HS-27A (cell line): ENCODE measurements at places on chromosomes 3 and 15.

- DNase-seq: peak; percentile 84
These were observed 84.2 kb downstream of the LRRC49 start for GRCh38 chr15:70976851-70977250.

GRCh38 chr3:68560728-68561127, 371.6 kb downstream of the TAFA4 start:
- no peak for DNase-seq

GRCh38 chr15:84400017-84400740, 164.6 kb downstream of the GOLGA6L4 start:
- DNase-seq: no peak

DNA sequence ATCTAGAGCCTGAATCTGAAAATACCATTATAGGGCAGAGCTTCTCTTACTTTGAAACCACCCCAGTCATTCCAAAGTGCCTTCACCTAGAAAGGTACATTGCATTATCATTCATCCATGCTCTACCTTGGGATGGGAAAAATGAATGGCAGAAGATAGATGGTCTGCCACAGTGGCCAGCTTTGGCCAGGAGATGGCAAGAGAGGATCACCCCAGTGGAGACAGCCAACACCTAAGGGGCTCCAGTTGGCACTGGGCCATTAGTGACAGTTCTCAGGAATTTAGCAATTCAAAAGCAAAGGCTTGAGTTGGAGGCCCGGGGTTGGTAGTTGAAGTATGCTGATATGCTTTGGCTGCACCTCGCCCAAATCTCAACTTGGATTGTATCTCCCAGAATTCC, 253.6 kb upstream of the MRPL3 start:
- no peak for DNase-seq

- no peak for DNase-seq
These were observed 117.0 kb downstream of the FILIP1L start for GRCh38 chr3:99997293-99997692.

GRCh38 chr3:50189274-50189673, 2.1 kb upstream of the GNAT1 start:
- peak; percentile 48 for DNase-seq

GRCh38 chr3:88298189-88298588, 148.4 kb downstream of the C3orf38 start:
- DNase-seq: no peak

DNA sequence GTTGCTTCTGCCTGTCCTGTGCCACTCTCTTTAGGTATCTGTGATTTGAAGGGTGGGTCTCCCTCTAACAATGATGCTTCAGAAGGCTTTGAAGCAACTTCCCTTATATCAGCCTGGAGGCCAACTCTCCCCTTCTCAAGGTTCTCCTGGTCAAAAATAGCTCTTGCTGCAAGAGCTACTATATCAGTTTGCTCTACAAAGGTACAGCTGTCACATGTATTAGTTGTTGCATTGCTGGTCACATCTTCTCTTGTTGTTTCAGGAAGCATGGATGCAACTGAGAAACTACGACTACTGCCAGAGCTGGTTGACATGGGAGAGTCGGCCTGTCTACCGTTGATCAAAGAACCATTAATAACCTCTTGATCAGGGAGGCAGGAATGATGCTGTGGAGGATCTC, 38.3 kb downstream of the USF3 start:
- DNase-seq: no peak

- DNase-seq: no peak
These were observed 16.5 kb downstream of the TPM1 start for GRCh38 chr15:63059075-63059474.

DNA sequence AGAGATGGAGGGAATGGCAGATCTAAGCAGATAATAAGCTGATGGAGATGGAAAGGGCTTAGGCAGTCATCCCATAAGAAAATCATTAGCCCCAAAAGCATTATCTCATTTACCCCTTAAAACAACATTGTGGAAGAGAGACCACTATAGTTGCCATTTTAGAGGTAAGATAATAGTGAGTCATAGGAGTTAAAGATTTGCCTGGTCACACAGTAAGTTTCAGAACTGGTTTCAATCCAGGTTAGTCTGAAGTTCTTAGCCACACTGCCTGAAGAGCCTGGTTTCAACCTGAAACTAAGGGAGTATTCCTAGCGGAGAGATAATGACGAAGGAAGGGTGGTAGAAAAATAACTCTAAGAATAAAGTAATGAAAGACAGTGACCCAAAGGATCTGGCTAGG, 13.0 kb upstream of the UBR1 start:
- DNase-seq: no peak

GRCh38 chr15:77871852-77872371, 205.6 kb downstream of the TBC1D2B start:
- no peak for DNase-seq

GRCh38 chr3:185507883-185508282, 9.0 kb upstream of the TMEM41A start:
- no peak for DNase-seq

- DNase-seq: no peak
These were observed 14.6 kb downstream of the ISG20 start for GRCh38 chr15:88653200-88654064.

- no peak for DNase-seq
These were observed 14.0 kb upstream of the DLL4 start for GRCh38 chr15:40915116-40915661.

DNA sequence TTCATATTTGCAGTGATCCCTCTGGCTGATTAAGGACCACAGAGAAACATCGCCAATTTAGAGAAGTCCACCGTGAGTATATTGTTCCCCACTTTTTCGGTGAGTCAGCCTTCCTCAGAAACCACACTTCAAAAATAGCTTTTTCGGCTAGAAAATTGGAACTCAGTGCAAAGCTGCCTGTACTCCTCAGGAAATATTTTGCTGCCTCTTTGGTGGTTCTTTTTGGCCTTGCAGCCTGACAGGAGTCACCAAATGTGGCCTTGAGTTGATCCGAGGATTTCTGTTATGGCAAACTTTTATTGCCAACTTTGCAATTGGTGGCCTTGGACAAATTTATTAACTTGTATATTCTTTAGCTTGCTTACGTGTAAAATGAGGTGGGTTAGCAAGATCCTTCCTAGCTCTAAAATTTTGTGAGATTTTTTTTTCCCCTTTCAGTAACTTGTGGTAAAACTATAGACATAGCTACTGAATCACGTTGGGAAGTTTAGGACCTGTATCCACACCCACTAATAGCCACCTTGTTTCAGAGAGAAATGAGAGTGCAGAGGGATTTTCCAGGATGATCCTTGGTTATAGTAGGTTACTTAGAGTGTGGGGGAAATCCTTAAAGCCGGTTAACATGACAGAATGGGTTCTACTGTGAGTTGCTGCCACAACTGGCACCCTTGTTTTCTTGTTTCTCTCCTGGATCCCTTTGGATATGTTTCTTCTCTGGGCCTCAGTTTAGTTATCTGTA, 9.9 kb downstream of the ARL6IP5 start:
- no peak for DNase-seq

- no peak for DNase-seq
These were observed 3.1 kb downstream of the CFAP44 start for GRCh38 chr3:113438224-113438623.

- DNase-seq: peak; percentile 33
These were observed 583.8 kb upstream of the ZNF717 start for GRCh38 chr3:76369170-76369569.

DNA sequence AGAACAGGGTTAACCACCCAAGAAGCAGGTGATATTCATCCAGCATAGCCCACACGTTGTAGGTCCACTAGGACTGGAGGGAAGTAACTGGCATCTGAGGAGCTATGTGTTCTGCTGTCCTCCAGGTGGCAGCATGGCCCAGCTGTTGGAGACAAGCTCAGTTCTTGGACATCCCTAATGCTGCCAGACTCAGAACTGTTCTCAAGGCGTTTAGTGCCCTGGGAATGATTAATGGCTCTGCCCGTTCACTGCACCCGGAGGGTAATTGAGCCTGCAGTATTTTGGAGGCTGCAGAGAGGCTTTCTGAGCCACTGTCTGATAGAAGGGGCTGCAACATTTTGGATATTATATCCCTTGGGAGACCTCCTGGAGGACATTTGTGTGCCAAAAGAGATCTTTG, 521.3 kb upstream of the SEMA6D start:
- DNase-seq: peak; percentile 49

DNA sequence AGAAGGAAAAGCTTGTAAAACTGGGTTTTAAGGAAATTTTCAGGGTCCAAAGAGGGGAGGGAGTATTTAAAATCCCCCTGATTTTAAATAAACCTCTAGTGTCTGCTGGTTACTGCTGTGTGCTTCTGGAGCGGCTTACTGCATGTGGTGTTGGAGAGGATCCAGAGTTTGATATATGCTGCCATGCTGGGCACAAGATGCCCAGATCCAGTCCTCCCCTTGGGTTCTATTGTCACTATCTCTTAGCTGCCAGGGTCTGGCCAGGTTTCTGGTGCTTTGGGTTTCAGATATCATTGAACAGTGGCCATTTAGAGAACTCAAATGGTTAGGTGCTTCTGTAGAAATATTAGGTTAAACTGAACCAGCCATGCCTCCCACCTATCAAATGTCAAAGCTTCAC, 27.5 kb downstream of the MINAR1 start:
- DNase-seq: no peak

GRCh38 chr3:147773116-147773630, 364.0 kb downstream of the ZIC1 start:
- DNase-seq: no peak

DNA sequence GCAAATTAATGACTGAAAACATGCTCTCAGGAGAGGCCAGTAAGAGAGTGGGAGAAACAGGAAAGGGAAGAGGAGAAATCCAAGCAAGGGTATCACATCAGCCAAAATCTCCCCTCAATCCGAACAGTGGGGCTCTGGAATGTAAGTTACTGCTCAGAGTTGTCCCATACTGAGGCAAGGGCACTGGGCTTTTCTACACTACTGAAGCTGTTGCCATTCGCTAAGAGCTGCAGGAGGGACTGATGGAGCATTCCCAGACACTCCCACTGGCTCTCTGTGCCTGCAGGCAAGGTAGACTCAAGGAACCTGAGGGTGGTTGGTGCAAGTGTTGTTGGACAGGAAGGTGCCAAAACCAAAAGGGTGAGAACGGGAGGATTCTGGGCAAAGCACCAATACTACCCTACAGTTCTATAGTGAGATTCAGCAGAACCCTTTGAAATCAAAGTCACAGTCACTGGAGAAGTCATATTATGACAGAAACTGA, 46.1 kb downstream of the NEK10 start:
- DNase-seq: no peak

DNA sequence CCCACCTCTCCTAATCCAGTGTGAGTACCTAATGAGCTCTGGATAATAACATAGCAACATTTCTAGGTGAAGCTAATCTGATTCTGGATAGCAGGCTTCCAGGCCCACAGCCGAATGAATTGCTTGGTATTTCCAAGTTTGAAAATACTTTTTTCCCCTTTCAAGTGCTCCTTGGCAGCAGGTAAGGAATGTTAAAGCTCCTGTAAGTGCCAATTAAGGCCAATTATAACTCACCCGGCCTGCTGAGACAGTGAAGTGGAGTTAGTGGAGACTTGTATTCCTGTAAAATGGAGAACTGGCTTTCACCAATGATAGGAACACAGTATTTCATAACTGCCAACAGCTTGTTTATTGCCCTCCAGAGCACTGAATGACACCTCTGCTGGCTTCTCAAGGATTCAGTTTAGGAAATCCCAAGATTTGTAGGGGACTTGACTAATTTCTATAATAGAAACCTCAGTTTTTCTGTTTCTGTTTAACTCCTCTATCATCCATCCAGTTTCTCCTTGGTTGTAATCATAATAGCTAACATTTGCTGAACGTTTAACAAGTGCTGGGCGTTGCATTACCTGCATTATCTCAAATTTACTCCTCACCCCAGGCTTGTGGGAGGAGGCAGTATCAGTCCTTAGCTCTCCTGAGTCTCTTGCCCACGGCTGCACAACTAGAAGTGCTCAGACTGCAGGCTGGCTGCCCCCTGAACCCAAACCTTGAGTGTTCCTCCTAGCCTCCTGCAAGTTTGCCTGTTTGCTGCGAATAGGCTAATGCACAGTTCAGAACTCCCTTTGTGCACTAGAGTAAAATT, 52.7 kb upstream of the SCAANT1 start:
- no peak for DNase-seq

- no peak for DNase-seq
These were observed 610.0 kb downstream of the NAALADL2 start for GRCh38 chr3:175469124-175469523.

- DNase-seq: no peak
These were observed 184.5 kb downstream of the STAG1 start for GRCh38 chr3:136567599-136568188.

- no peak for DNase-seq
These were observed 190.4 kb downstream of the MEGF11 start for GRCh38 chr15:66063147-66063546.

- DNase-seq: no peak
These were observed 10.2 kb downstream of the SNRK start for GRCh38 chr3:43296565-43296964.

DNA sequence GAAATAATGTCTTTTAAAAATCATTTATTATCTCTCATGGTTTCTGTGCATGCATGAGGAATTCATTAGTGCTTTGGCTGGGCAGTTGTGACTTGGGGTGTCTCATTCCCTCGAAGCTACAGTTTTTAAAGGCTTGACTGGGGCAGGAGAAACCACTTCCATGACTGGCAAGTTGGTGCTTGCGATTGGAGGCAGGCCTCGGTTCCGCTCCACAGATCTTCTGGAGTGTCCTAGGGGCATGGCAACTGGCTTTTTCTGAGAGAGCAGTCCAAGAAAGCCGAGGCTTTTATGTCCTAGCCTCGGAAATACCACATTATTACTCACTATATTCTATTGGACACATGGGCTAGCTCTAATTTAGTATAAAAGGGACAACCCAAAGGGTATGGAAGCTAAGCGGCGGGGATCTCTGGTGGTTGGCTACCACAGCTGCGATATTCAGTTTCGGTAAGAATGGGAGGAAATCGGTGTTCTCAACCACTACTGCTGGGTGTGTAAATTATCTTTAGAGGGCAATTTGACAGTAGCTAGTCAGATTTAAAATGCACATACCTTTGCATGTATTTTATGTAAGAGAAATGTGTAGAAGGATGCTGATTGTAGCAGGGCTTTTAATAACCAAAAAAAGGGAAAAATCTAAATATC, 48.8 kb upstream of the TOP2B start:
- no peak for DNase-seq

DNA sequence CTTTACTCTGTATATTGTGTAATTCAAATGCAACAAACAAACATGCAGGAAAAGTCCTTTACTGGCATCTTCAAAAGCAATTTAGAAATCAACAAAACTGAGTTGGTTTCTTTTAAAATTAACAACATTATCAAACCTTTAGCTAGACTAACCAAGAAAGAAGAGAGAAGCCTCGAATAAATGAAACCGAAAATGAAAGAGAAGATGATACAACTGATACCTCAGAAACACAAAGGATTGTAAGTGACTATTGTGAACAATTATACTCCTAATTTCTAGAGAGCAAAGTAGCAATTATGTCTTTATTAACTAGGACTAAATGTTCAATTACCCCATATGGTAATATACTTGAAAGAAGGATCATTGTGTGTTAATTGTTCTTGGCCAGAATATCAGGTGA, 49.2 kb upstream of the P3H2 start:
- no peak for DNase-seq
